Coronary artery (tissue), 2 donors: ENCODE measurements at places on chromosomes 1 and 21.

DNA sequence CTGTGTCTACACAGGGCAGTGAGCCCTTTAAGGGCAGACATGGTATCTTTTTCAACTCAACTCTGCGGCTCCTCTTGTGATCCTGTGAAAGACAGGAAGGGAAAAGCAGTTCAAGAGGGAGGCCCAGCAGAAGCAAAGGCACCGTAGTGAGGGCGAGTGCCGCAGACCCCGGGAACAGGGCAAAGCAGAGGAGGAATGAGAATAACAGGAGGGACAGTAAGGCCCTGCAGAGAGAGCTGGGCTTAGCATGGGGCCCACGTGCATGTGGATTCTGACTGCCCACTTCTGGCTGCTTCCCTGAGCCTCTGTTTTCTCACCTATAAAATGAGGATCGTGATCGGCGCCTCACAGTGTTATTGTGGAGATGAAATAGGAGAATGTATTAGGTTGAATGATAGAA lies 409.3 kb downstream of the PTPRU start:
- no peak for DNase-seq

DNA sequence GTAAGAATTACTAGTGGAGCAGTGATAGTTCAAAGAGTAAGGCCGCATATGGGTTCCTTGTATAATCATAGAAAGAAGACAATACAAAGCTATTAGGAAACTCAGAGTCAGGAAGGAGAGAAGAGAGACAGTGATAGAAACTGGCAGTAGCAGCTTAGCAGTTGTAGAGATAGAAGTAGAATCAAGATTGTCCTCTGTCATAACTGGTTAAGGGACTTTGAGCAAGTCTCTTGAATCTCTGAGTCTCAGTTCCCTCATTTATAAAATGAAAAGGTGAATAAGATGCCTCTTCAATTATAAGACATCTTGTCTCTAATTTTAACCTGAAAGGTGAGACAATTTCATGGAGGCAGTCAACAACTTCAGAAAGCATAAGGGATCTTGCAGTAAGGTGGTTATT lies 6.5 kb upstream of the RALGPS2 start:
- DNase-seq: no peak

- no peak for DNase-seq
Observed at GRCh38 chr21:21813289-21813688, 815.1 kb downstream of the NCAM2 start.

- DNase-seq: no peak
Observed at GRCh38 chr1:236953151-236953700, 51.0 kb downstream of the MT1HL1 start.

DNA sequence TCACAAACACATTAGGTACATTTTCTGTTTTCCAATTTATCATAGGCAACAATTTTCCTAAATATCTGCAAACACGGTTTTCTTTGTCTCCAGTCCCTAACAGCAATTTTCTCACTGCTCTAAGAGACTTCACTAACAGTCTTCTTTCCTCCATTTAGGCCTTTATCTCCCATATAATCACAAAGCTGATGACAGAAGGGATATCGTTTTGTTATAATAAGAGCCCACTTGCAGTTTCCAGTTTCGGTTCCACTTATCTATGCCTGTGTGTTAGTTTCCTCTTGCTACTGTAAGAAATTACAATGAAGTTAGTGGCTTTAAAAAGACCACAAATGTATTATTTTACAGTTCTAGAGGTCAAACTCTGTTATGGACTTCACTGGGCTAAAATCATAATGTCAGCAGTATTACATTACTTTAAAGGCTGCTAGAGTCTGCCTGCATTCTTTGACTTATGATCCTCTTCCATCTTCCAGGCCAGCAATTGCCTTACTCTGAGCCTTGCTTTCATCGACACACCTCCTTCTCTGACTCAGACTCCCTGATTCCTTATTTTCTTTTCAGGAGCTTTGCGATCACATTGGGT lies 549.3 kb downstream of the NCAM2 start:
- no peak for DNase-seq

DNA sequence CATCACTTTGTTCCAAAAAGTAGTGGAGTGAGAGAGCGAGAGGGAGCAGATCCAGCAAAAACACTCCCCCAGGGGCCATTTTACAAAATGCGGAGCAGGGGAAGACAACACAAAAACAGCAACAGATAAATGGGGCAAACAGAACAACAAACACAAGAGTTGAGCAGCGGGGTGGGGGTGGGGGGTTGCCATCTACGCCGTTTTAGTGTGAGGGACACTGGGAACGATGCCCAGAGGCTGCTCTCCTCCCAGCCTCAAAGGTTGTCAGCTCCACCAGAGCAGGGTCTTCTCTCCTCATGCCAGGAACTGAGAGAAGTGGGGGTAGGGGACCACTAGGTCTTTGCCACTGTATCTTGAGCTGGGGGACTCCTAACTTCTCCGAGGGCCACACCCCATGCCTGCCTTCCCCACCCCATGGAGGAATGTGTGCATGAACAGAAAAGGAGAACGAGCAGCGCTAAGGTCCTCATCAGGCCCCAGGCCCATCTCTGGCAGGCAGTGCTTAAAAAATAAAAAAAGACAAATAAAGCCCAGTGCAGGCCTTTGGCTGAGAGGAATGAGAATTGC lies 1.3 kb upstream of the PBXIP1 start:
- DNase-seq: no peak

DNA sequence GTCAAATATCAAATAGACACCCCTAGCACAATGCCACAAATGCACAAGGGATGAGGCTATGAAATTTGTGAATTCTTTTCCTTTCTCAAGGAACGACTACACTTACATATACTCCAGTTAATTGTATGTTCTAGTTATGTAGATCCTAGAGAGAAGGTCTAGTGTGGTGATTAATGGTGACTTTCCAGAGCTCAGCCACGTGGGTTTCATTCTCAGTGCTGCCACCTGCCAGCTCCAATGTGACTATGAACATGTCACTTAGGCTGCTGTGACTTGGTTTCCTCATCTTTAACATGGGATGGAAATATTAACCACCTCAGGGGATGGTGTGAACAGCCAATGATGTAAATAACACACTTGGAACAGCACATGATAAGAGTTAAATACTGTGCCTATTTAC lies 138.3 kb downstream of the APP start:
- no peak for DNase-seq

DNA sequence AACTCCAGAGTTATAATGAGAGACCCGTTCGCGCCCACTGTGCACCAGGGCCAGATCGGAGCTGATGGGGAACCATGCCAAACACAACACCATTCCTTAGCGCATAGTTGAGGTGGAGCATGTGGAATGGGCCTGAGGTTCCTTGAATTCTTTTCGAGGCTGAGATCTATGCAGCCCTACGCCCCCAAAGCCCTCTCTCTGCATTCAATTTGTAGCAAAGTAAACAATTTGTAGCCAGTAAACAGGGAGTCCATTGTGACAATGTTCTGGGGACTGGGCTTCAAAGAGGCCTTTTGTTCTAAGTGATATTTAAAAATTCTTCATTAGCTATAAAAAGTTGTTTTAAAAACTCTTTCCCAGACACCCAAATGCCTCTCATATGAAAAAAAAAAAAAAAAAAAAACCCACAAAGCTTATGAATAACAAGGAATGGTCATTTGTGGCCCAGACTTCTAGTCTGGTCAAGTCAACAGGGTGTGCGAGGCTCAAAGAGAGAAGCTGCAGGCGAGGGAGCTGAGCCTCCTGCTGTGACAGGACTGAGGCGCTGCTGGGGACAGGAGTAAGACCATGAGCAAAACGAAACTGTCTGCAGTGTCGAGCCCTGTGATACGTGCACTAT lies 30.6 kb upstream of the KCNE2 start:
- DNase-seq: no peak

GRCh38 chr1:22350171-22350923 lies 101.3 kb upstream of the ZBTB40 start:
- DNase-seq: no peak

- no peak for DNase-seq
Observed at GRCh38 chr1:163528710-163529348, 207.1 kb downstream of the NUF2 start.

DNA sequence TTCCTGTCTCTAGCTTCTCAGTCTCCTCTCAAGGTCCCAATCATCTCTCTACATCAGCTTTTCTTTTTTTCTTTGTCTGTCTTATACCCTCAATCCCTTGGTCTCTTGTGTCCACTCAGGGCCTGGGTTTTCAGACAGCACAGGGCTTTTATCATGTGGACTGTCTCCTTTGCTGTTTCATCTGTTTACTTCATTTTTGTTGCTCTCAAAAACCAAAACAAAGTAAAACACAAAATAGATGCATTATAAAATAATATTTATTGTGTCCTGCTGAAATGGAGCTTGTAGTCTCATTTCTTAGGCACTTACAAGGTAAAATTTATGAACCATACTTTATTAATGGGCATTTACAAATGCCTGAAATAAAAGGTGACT lies 17.8 kb upstream of the SLAMF6 start:
- no peak for DNase-seq

- DNase-seq: no peak
Observed at GRCh38 chr1:47378147-47378546, 37.9 kb upstream of the FOXE3 start.

- DNase-seq: no peak
Observed at GRCh38 chr1:189803364-189803763, 674.3 kb downstream of the BRINP3 start.

- DNase-seq: no peak
Observed at GRCh38 chr1:69291541-69291940, 276.2 kb upstream of the LRRC7 start.

DNA sequence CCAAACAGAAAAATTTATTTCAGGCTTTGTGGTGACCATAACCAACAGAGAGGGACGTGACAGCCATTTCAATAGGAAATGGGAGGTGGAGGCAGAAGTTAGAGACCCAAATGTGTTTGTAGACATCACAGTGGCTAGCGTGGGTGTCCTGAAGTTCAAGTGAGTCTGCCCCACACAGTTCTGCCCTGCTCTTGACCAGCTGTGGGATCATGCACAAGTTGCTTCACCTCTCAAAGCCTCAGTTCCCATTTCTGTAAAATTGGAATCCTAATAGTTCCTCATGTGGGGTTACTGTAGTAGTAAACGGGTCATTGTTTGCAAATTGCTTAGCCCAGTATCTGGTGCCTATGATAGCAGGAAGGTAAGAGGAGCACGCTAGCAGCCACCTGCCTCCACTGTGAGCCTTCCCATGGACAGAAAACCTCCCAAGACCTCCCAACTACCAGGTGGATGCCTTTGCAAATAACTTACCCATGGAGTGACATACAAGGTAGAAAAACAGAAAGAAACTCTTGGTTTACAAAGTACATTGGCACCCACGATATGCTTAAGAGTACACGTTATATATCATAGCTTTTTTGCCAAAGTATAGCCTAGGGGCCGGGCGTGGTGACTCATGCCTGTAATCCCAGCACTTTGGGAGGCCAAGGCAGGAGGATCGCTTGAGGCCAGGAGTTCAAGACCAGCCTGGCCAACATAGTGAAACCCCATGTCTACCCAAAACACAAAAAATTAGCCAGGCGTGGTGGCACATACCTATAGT lies 29.1 kb downstream of the FHAD1 start:
- DNase-seq: no peak

DNA sequence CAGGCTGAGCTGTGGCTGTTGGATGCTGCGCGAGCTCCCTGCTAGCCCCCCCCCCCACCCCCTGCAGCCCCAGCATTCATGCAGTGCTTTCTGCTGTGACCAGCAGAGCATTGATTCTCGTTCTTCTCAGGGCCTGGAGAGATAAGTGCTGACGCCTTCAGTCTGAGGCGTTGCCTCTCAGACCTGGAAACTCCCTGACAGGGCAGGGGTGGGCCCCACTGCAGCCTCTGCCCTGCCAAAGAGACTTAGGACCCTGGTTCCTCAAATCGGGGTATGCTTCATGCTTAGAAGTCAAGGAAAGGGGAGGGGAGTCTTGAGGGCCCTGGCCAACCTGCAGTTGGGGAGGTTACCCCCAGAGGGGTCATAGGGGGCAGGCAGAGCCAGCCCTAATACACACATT lies 38.5 kb downstream of the PTPRF start:
- DNase-seq: no peak

GRCh38 chr1:8411803-8412182 lies 93.9 kb downstream of the SLC45A1 start:
- DNase-seq: no peak

DNA sequence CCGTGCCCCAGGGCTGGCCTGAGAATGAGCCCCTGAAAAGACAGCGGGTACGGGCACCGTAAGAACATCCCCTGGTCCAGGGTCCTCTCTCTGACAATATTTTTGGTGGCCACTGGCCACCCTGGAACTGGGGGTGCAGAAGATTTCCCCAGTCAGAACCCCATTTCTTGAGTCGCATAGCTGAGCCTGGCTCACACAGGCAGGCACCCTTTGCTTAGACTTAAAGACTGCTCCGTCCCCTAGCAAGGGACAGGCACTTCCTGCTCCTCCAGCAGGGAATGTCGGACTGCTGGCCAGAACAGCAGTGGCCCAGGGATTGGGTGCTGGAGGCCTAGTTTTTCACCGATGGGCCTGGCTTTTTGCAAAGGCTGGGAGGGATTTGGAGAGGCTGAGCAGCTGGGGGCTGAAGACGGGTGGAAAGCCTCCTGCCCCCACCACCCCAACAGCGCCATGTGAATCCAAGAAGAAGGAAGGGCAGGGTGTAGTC lies 4.3 kb downstream of the OLIG2 start:
- no peak for DNase-seq

DNA sequence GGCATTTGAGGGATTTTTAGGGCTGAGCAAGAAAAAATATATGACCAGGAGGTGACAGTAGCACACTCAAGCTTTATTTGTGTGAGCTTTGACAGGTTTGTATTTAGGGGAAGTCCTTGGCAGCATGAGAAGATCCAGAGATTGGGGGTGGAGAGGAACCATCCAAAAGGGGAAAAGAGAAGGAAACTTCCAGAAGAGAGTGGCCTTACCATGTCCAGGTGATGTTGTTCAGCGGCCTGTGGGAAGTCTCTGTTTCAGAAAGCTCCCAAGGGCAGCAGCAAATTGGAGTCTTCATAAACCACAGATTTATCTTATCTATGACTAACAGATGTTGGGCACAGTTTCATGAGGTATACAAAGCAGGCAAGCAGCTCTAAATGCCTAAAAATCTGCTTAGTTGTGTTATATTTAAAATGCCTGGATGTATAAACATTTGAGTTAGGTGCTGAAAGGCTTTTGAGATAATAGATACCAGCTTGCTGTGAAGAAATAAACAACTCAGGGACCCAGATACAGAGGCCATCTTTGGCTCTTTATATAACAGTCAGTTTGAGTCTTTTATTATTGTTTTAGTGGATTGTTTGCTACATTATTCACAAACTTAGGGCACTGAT lies 21.2 kb upstream of the ADAR start:
- no peak for DNase-seq

- no peak for DNase-seq
Observed at GRCh38 chr21:28607545-28607944, 385.1 kb downstream of the LTN1 start.

GRCh38 chr1:59514061-59514909 lies 217.4 kb downstream of the FGGY start:
- no peak for DNase-seq

GRCh38 chr1:65289449-65289848 lies 19.9 kb upstream of the DNAJC6 start:
- no peak for DNase-seq

GRCh38 chr1:214216021-214216420 lies 64.9 kb upstream of the SMYD2 start:
- DNase-seq: no peak
